Kidney epithelial cell (primary cell): ENCODE measurements at places on chromosomes 11 and 22. TPM values are rescaled to one million over a fixed set of nuclear protein-coding genes. Genes with fewer than 3 reads are reported as not detected.

DNA sequence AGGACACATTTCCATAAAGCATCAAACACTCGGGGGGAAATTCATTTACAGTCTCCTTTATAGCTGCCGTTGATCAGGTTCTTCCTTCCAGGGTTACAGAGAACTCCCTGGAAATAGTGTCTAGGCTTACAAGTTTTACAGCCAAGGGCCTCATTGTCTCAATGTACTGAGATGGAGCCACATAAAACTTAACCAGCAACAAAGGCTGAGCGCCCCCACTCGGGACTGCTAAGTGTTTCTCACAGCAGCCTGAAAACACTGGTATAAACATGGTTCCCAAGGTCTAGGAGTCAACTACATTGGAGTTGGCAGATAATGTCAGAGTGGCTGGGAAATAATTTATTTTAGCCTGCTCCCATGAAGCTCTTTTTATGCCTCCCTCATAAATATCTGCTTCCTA lies 686.2 kb downstream of the OPCML start:
- no peak for DNase-seq

GRCh38 chr11:92866679-92867282 lies 102.7 kb upstream of the MTNR1B start:
- no peak for DNase-seq

DNA sequence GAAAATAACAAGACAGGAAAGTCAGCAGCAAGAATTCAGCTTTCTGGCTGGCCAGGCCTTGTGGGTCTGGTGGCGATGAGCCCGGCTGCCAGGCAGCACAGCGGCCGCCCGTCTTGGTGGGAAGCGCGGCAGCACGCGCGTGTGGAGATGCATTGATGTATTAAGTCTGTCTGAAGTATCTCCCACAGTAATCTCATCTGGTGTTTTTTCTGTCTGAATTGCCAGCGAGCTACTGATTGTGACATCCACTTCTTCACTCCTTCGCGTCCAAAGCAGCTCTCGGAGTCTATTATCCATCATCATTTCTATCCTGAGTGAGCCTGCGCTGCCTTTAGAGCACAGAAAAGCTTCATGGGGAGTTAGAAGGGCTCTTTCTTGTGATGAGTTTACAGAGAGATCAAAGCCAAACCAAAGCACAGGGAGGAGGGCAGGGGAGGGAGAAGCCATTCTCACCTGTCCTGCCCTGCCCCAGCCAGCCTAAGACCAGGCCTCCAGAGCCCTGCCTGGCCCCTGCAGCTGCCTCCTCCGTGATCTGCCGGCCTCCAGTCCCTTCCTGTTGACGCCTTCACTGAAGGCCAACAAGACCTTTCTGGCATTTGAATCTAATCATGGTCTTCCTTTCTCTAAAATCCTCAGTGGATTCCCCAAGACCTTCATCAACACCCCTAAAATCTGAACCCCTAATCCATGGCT lies 1419.0 kb downstream of the TBC1D22A start:
- no peak for DNase-seq

- DNase-seq, result peak; percentile 28
Observed at GRCh38 chr11:129828301-129828836, 12.7 kb downstream of the TMEM45B start.

GRCh38 chr11:58674609-58675008 lies 52.1 kb downstream of the CNTF start:
- DNase-seq, result no peak

DNA sequence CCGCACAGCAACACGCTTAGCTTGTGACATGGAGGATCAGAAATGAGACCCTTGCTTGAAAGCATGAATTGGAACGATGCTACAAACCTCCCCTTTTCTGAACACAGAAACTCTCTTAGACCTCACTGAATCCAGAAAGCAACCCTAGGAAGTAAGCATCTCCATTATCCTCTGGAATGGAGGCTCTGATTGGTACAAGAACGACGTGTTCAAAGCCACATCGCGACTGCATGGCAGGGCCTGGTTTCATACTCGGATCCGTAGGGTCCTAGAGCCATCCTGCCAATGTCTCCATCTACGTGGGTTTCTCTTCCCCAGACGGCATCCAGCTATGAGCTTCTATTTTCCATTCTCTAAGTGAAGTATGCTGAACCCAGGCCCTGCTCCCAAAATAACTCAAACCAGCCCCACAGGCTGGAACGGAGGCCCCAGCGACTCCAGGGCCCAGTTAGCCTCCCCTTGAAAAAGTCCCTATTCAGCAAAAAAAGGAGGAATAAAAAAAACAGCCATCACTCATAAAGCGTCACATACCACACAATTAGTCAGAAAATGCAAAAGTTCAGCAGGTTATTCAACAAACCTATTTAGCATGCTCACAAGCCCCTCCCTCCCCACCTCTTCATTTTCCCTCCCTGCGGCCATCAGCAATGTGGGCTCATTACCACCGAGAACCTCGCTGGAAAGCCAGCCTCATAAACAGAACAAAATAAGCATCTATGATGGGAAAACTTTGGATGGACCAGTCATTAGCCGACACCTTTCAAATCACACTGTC lies 7.1 kb upstream of the MN1 start:
- no peak for DNase-seq

DNA sequence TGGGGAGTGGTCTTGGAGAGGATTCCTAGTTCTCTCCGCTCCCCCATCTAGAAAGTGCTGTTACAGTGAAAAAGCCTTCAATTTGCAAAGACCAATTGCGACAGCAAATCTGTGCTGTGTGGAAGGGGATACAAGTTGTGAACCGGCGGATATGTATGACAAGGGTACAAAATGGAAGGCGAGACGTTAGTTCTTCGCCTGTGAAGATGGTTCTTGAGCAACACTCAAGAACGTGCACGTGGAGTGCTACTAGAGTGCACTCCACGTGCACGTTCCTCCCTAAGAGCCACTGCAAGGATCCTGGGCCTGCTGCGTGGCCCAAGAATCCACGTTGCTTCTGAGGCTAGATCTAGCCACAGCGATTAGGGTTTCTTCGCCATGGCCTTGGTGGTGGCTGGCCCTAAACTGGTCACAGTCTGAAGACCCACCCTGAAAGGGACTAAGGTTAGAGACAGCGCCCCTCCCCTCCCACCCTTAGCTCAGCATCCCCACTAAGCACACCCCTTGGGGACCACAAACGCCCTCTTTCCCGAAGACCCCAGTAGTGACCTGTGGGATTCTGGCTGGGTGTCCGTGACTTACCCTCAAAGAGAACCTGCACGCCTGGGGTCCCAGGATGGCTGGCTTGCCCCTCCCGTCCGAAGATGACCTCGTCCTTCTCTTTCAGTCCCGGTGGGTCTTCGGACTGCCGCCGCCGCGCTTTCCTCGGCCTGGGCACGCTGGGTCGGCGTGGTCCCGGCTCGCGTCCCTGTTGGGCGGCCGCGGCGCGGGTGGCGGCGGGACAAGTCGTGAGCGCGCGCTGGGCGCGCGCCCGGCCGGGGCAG lies 519 bp upstream of the PDE3B start:
- DNase-seq, result no peak

- DNase-seq, result no peak
Observed at GRCh38 chr11:9714272-9714940, 50.5 kb downstream of the SWAP70 start.

- DNase-seq, result no peak
Observed at GRCh38 chr22:20273758-20274181, 5.7 kb upstream of the RTN4R start.

DNA sequence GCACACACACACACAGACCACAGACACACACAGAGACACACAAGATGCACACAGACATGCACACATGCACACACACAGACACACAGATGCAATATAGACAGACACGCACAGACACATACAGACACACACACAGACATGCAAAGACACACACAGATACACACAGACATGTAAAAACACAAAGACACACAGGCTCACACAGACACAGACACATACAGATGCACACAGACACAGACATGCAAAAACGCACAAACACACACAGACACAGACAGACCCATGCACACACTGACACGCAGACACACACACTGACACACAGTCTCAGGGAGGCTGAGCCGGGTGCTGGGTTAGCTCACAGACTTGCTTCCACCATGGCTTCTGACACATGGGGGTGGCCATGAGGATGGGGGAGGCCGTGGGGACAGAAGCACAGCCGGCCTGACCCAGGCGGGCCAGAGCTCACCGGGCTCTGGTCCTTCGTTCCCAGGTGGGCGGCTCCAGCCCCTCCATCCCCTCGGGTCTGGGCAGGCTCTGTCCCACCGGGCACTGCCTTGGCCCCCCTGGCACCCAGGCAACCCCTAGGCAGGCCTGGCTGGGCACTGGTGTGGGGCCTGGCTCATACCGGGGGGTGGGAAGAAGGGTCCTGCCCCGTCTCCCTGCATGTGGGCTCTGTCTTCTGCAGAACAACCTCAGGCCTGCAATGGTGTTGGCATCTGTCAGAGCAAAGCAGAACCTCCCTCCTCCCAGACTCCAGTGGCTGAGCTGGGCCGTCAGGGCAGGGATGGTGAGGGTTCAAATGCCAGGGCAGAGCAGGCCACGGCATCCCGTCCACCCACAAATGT lies 1489.5 kb downstream of the BRD1 start:
- DNase-seq, result no peak

- DNase-seq, result no peak
Observed at GRCh38 chr11:17691550-17691949, 27.8 kb upstream of the MYOD1 start.

GRCh38 chr22:21697880-21698279 lies 32.1 kb downstream of the PPIL2 start:
- no peak for DNase-seq

- no peak for DNase-seq
Observed at GRCh38 chr11:131537196-131537595, 166.8 kb downstream of the NTM start.

Gene KCNK7
- total RNA-seq, result not detected in 2 replicates

Gene KRTAP5-11
- total RNA-seq, result not detected in 2 replicates

Gene TFIP11
- 40.0 and 45.8 TPM in 2 replicates for total RNA-seq

Gene GLB1L3
- total RNA-seq, result 0.75 and 1.2 TPM in 2 replicates

Gene XKR3
- total RNA-seq, result not detected in 2 replicates

Gene RFPL3
- total RNA-seq, result not detected in 2 replicates

Gene FZD4
- 7.1 and 7.5 TPM in 2 replicates for total RNA-seq

Gene NPAS4
- not detected in 2 replicates for total RNA-seq

Gene MB
- not detected in 2 replicates for total RNA-seq
